GM10248 (cell line): ENCODE measurements at places on chromosomes 13 and 19.

GRCh38 chr13:62846302-62846701 lies 1430.7 kb upstream of the PCDH20 start:
- DNase-seq, result no peak

DNA sequence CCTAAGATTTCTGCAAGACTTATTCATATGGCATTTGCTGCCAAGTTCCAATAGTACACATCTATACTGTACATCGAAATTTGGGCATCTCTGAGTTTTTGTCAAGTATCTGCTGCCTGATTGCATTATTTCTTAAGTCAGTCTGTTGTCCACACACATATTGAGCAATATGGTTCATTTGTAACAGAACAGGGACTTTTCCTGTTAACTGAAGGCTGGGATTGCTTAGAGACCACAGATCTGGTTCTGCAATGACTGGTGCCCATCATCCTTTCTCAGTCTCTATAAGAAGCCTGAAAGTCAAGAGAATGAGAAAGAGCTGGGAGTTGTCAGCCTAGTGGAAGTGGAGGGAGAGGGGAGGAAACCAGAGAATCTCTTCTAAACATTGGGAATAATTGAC lies 22.5 kb upstream of the MYCBP2 start:
- no peak for DNase-seq

DNA sequence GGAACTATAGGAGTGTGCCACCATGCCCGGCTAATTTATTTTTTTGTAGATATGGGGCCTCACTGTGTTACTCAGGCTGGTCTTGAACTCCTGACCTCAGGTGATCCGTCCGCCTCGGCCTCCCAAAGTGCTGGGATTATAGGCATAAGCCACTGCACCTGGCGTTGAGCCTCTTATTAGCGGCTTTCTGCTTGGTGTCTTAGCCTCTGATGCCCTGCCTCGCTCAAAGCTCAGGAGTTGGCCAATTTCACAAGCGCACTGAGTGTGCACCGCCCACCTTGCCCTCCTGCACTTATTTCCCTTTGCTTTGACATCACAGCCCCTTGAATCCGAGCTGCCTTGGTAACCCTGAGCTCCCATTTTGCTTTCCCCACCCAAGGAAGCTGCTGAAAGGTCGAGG lies 10.1 kb downstream of the YIPF2 start:
- no peak for DNase-seq

DNA sequence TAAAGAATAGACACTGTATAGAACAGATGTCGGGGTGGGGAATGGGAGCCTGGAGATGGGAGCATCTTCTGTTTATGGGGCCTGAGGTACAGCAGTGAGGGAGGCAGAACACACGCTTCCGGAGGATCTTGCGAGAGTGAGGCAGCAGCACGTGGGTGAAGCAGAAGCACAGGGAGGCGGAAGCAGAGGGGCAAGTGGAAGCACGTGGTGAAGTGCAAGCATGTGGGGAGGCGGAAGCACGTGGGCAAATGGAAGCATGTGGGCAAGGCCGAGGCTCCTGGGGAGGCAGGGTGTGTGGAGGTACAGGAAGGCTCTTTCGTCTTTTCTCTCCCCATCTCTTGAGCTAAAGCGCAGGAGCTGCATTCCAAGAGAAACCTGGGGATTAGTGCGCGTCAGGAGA lies 198.4 kb downstream of the ATP8A2 start:
- no peak for DNase-seq

GRCh38 chr19:29323440-29324290 lies 110.7 kb upstream of the UQCRFS1 start:
- DNase-seq, result no peak

DNA sequence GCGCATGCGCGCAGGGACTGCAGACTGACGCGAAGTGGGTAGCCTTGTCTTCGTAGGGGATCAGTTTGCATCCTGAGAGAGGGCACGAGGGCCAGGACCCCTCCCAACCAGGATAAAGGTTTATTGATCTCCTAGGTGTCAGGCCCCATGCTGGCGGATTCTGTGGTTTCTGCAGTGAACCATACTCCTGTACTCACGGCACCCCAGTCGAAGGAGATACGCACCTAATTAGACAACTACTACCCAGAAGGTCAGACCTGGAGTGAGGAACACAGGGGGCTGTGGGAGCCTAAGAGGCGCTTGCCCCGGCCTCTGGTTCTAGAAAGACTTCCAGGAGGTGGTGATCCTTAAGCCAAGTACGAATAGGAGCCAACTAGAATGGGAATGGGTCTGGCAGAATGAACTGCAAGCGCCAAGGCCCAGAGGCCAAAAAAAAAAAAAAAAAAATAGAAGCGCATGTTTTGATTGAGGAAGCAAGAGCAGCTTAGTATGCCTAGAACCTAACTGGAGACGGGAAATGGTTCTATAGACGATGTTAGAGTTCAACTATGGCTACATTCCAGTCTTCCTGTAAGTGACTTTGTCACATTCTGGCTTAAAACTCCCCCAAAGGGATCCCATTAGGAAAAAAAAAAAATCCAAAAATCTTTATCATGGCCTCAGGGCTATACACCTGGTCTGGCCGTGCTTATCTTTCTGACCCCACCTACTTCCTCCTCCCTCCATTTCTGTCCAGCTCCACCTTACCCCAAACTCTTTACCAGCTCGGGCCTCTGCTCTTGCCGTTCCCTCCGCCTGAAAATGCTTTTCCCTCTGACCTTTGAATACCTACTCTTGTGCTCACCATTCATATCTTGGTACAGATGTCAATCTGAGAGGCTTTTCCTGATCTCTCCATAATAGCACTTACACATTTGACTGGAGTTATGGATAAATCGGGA lies 902 bp upstream of the ZNF428 start:
- DNase-seq, result no peak

DNA sequence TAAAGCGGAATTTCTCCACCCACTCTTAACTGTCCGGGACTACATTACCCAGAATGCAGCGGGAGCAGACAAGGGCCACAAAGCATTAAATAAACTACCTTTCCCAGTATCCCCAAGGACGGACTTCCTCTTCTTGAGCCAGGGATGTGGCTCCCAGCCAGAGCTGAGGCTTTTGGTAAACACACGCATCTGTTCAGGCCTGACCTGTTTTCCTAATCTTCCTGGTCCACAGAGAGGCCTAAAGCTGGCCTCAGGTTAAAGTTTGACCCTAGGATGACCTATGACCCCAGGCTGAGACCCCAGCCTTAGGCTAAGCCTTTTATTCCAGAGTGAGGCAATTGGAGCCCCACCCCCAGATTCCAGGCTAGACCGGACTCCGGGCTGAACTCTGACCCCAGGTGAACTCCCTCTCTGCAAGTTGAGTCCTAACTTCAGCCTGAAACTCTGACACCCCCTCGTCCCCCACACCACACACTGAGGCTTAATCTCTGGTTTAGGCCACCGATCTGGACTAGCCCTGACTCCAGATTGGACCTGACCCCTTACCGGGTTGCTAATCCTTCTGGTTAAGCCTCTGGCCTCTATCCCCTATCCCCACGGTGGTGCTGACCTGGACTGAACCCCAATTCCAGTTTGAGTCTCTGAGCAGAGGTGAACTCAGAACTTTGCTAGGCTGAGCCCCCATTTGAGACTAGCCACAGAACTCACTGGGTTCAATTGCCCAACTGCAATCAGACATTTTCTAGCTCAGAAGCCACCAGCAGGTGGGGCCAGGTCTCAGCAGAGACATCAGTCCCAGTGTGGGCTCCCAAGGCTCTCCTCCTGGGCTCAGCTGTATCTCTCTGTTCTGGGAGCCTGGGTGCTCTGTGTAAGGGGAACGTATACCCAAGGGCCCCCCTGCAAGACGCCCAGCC lies 750 bp upstream of the GPR108 start:
- peak; percentile 63 for DNase-seq

DNA sequence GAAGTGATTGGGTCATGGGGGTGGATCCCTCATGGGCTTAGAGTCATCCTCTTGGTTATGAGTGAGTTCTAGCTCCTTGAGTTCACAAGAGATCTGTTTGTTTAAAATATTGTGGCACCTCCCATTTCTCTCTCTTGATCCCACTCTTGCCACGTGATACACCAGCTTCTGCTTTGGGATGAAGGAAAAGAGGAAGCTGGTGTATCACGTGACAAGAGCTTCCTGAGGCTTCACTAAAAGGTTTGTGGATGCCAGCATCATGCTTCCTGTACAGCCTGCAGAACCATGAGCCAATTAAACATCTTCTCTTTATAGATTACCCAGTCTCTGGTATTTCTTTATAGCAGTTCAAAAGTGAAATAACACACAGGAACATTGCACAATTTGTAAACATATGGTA lies 352.5 kb upstream of the ATXN8OS start:
- DNase-seq, result no peak

DNA sequence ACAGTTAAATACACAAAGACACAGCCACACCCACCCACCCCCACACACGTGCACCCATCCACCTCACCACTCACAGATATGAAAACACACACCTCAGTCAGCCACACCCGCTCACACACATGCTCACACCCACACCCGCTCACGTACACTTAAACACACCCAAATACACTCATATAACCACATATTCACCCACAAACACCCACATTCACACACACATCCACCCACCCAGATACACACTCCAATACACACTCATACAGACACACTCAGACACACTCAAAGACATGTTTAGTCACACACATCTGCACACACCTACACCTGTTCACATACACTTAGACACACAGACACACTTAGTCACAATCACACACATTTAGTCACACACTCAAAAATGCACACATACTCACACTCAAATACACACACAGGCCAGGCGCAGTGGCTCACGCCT lies 30.6 kb downstream of the ADGRL1 start:
- no peak for DNase-seq

DNA sequence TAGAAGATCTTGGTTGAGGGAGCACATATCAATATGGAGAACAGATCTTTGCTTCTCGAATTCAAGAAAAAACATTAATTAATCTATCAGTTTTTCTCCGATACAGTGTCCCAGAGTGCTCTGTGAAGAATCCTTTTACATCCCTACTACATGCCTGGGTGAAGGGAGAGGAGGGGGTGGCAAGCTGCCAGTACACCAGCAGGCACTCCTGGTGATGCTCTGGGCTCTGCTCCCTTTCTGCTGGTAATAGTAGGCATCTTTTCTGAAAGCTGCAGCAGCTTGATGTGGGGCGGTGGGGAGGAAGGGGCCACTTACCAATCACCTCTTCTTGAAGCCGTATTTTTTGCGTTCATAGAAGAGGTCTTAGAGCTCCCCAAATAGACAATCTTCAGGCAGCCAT lies 30.7 kb downstream of the PBX4 start:
- no peak for DNase-seq

GRCh38 chr19:40370997-40371801 lies 18.8 kb downstream of the HIPK4 start:
- no peak for DNase-seq

DNA sequence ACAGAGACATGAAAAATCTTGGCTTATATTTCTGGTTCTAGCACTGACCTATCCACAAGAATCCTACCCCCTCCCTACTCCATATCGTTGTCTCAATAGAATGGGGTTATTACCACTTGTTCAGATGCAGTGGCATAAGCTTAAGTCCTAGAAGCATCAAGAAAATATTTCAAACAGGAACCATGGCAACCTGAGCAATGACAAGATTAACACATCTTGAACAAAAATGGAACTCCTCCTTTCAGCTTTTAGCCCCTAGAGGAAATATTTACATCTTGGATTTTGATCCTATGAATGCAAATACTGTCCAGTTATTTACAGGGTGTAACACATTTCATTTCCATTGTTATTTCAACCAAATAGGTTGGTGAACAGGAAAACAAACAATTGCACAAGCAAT lies 46.1 kb upstream of the TSC22D1 start:
- DNase-seq, result no peak

GRCh38 chr19:38815059-38816001 lies 2.6 kb upstream of the LGALS4 start:
- no peak for DNase-seq

DNA sequence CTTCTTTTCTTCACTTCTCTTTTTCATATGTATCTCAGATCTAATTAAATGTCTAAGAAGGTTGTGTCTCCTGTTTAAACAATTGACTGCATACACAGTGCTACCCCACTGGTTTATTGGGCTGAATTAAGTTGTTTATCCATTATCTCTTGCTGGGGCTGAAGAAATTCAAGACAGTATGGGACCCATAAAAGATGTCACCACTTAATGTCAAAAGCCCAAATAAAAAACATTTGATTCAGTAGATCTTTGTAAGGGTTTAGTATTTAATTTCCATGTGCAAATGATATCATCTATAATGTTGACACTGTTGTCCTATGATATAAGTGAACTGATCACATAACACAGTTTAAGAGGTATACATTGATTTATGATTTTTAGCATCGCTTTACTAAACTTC lies 1431.9 kb upstream of the PCDH20 start:
- no peak for DNase-seq

- DNase-seq, result no peak
Observed at GRCh38 chr13:113786262-113786841, 27.3 kb downstream of the TMEM255B start.

DNA sequence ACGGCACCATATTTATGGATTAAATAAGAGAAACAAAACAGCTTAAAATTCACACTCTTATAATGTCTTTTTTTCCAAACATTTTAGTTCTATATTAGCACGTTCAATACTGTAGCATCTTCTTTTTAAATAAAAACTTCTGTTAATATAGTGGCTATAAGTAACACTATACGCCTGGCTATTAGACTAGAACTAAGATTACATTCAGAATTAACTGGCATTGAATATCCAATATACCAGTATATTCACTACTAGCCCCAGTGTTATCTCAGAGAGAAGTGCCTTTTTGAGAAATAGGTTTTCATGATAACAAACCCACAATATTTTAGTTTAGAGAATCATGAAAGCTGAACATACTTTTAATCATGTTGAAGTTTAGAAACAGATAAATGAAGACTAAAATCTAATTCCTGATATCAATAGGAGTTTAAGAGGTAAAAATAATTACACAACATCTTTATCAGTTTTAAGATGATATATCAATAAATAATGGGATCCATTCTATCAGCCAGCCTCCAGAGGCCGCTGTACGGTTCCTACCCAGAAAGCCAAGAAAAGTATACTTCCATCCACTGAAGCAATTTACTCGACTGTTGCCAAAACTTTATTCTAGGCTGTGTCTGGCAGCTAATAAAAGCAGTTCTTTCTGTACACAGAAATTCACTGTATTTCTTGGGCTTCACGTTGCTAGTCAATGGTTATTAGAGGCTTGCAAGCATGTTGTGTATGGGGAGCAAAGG lies 1113.4 kb upstream of the MIR17HG start:
- no peak for DNase-seq

- DNase-seq, result peak; percentile 87
Observed at GRCh38 chr19:50460161-50460765, 16.0 kb upstream of the EMC10 start.

DNA sequence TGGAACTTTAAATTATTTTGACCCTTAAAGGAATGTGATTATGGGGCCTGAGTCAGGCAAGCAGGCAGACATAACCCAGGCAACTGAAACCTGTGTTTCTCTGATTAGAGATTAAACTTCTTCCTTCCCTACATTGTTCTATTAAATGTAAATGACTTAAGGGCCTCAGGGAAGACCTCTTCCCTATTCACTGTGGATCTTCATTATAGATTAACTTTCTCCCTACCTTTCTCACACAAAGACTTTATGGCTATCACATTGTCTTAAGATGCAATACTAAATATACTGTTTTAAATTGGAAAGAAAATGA lies 8.8 kb upstream of the METTL21C start:
- no peak for DNase-seq
